ENCODE measurements at places on chromosomes 3 and 15.
A peak's percentile ranks its signal among the peaks of the same experiment; 100 is the strongest.

DNA sequence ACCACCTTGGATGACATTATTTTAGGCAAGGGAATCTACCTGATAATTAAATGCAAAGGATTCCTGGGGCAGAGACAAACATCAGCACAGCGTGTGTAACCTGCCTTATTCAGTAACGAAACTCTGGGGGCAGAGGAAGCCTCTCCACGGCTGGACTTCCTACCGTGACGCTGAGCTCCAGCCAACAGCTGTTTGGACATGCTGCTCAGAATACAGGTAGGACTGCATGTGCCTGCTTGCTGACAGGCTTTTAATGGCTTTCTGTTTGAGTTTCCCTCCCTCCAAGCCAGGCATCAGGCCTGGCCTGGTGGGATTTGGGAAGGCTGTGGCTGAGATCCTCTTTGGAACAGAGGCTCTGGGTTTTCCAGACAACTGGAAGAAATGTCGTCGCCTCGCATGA is 150.6 kb downstream of the ADAMTS17 start:
- no peaks in the 10 kb centered on the region for H3K4me1 ChIP-seq
- H3K27ac ChIP-seq: no peak overlapping the region
- H3K36me3 ChIP-seq: no peaks in the 10 kb centered on the region
- H3K4me3 ChIP-seq: no peak overlapping the region
- no peak for DNase-seq

GRCh38 chr15:99433026-99433756 is 132.6 kb upstream of the MEF2A start:
- H3K36me3 ChIP-seq: no peaks in the 10 kb centered on the region
- H3K27ac ChIP-seq: no peak overlapping the region
- H3K4me3 ChIP-seq: no peak overlapping the region

- peak; percentile 73 for DNase-seq
- no peaks in the 10 kb centered on the region for H3K4me1 ChIP-seq
- H3K4me3 ChIP-seq: no peak overlapping the region
- no peaks in the 10 kb centered on the region for H3K27me3 ChIP-seq
Measured at GRCh38 chr3:194148383-194148782, 12.4 kb downstream of the HES1 start.

DNA sequence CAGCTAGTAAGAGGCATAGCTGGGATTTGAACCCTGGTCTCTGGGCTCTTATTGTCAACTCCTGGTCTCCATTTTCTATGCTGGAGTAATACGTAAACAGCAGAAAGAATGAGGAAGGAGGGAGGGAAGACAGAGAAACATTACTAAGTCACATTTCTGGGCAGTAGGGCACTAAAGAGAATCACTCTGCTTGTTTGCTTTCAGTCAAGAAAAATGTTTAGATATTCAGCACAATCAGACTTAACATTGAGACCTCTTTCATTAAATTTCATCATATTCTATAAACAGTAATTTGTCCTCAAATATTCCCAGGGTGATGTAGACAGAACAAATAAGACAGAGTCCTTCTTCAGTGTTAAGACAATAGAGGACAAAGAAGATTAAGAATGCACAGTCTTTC is 67.7 kb upstream of the BNC1 start:
- H3K27ac ChIP-seq: no peak overlapping the region
- H3K36me3 ChIP-seq: no peaks in the 10 kb centered on the region
- no peaks in the 10 kb centered on the region for H3K4me1 ChIP-seq
- H3K4me3 ChIP-seq: no peak overlapping the region

DNA sequence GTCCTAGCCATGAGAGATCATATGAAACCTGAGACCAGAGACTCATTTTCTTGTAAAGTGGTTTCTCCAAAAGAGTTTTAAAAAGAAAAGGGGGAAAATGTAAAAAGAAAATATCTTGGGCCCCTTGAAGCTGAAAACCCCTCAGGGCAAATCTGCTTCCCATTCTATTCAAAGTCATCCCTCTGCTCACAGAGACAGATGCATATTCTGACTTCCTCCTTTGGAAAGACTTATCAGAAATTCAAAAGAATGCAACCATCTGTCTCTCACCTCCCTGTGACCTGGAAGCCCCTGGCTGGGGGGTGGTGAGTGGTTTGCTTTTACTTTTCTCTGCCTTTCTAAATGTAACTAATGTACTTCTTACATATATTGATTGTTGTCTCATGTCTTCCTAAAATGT is 1154.8 kb downstream of the NSUN3 start:
- no peaks in the 10 kb centered on the region for H3K27me3 ChIP-seq
- H3K27ac ChIP-seq: no peak overlapping the region
- no peaks in the 10 kb centered on the region for H3K4me1 ChIP-seq
- no peaks in the 10 kb centered on the region for H3K36me3 ChIP-seq
- no peak overlapping the region for H3K4me3 ChIP-seq
